ENCODE measurements at places on chromosomes 5 and 9.

GRCh38 chr5:42638972-42639371 lies 117.6 kb upstream of the CCDC152 start:
- no peak for DNase-seq

- DNase-seq: no peak
These were observed 239.6 kb upstream of the NREP start for GRCh38 chr5:111996574-111996973.

GRCh38 chr9:124617477-124618141 lies 110.4 kb upstream of the NR5A1 start:
- peak; percentile 34 for DNase-seq

DNA sequence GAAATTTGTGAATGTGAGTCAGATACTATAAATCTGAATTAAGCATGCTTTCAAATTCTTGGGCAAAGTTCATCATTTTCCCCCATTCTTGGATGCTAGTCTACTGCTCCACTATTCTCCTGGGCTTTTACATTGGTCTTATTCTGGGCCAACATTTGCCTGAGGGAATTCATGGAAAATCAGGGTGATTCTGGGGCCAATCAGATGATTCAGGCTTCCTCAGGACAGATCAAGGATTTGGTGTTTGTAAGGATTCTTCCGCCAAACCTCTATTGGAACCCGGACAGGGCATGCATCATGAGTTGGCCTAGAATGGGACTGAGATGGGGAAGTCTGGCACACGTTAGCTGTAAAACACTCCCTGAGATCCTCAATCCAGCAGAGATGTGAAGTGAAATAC lies 113.8 kb downstream of the MEF2C start:
- no peak for DNase-seq

GRCh38 chr5:150901446-150901845 lies 3.3 kb downstream of the ZNF300 start:
- no peak for DNase-seq

DNA sequence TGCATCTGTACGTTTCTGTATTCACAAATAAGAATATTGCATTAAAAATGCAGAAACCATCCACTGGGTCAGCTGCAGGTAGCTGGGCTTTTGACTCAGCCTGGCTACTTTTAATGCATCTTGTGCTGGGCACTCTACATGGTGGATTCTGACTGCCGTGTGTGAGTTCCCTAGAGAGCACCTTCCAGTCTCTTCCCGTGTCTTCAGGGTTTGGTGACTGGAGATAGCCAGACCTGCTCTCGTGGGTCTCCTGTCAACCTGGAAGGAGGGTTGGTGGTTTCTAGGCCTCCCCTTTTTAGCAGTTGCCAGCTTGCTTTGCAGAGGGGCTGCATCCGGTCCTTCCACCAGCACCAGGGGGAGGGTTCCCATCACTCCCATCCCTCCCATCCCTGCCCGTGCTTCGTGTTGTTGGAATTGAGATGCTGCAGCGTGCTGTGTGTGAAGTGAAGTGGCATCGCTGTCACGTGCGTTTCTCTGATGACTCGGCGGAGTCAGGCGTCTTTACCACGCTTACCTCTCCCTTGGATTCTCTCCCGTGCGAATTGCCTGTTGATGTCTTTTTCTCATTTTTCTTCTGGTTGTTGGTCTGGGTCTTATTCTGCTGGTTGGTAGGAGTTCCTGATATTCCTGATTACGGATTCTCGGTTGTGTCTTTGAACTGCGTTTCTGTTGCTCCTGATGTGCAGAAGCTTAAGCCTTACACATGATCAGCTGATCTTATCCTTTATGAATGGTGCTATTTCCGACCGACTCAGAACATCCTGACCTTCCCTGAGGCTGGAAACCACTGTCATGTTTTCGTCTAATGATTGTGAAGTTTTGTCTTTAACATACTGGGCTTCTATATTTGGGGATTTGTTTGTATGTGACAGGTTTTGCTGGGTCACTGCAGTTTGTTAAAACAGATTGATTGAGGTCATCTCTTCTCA lies 16.9 kb downstream of the FBXW5 start:
- no peak for DNase-seq

DNA sequence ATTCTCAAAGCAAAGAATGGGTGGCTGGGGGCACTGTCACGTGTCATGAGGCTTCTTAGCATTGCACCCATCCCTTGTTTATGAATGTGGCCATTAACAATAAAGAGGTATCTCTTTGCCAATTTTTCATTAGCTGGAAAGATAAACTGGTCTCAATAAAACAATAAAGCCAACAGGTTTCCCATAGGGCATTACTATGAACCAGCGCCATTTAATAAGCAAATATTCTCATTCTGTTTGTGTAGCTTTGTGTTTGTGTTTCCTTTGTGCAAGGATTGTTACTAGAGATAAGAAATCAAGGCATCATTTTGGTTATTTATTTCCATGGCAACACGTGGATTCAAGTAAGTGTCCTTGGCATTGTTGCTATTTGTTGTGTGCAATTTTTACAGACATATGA lies 37.6 kb upstream of the CAST start:
- no peak for DNase-seq

- peak; percentile 73 for DNase-seq
These were observed at the start of gene FER for GRCh38 chr5:108747774-108748400. Gene FER (plus strand): TSS chr5:108747897. CDS start chr5:108798183, 50,286 bp downstream.

DNA sequence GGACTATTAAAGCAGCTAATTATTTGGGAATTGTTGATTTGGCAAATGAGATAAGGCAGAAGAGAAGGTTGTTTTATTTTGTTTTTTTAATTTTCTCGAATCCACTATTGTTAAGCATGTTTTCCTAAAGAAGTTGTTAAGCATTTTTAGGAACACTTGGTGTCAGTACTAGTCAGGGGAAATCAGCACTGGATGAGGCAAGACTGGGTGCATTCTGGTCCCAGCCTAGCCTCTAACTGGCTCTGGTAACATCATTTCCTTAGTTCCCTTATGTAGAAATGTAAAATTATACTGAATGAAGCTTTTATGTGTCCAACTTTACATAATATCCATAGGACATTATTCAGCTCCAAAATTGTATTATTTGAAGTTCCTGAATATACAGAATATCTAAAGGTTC lies 196.1 kb downstream of the PCSK5 start:
- DNase-seq: no peak

- no peak for DNase-seq
These were observed 19.4 kb upstream of the FABP6 start for GRCh38 chr5:160209917-160210316.

DNA sequence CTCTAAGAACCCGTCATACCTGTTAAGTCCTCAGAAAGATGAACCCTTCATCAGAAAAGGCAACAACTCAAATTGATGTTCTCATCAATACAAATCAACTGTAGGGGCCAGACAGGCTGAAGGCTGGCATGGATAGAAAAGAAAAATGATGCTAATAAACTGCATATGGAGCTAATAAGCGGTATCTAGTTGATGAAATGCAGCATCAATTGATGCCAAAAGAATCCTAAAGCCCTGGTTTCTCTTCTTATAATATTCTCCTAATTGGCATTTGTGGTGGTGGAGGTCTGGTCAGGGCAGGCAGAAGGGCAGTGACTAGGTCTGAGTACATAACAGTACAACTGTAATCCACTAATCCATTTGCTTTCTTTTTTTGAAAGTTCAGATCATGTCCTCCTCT lies 322.5 kb downstream of the SPOCK1 start:
- no peak for DNase-seq

DNA sequence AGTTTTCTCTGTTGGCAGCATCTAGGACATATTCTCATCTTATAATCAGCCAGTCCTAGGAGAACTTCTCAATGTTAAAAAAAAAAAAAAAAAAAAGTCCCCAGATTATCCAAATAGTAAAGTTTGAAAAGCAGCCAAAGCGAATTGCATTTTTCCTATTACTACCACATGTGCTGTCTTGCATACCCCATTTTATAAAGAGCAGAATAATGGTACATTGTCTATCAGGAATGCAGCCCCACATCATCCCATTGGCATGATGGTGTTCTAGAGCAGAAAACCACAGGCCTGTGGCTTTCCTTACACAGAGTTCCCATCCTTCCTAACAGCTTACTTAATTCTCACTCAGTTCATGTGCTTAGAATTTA lies 381.6 kb downstream of the TMEM38B start:
- DNase-seq: no peak

DNA sequence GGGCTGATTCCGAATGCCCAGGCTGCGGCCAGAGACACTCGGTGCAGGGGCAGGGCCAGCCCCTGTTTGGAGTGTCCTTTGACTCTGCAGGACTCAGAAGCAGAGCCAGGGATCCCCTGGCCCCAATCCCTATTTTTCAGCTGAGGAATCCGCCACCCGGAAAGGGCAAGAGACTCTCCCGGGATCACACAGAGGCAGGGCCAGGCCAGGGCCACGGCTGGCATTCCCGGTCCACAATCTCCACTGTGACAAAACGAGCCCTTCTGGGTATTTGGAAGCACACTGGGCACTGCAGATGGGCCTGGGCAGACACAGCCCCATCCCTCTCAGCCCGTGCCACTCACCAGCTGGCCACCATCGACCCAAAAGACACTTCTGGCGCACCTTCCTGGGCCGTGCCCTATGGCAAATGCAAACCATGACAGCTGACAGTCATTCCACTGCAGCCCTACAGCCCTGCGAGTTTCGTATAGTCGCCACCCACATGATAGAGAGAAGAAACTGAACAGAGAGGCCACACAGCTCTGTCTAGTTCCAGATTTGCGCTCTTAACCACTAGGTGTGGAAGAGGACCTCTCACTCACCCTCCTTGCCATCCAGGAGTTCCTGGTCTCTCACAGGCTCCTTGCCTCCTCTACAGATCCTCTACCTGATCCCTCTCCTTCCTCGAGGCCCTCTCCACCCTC lies 13.3 kb downstream of the NR5A1 start:
- no peak for DNase-seq

GRCh38 chr5:160486573-160486972 lies 64.9 kb downstream of the PTTG1 start:
- peak; percentile 68 for DNase-seq

GRCh38 chr9:136079916-136080246 lies 15.2 kb downstream of the NACC2 start:
- DNase-seq: no peak

- no peak for DNase-seq
These were observed 681.8 kb downstream of the SEMA5A start for GRCh38 chr5:8864053-8864452.

GRCh38 chr5:111628901-111629300 lies 116.6 kb upstream of the STARD4 start:
- no peak for DNase-seq

DNA sequence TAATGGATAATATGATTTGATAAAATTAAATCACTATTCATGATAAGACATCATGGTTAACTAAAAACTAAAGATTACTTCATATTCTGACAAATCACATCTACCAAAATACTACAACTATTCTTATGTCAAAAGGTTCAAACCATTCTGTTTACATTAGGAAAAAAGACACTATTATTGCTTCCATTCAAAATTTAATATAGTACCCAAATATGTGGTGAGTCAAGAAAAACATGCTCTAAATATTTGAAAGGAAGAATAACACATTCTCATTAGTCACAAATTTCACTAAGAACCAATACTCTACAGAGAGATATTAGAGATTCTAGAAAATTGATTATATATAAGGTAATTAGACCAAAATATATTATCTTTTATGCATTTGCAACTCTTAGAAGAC lies 234.0 kb downstream of the TMEM232 start:
- no peak for DNase-seq

- DNase-seq: no peak
These were observed 31.3 kb downstream of the OR2V1 start for GRCh38 chr5:181099602-181100086.

DNA sequence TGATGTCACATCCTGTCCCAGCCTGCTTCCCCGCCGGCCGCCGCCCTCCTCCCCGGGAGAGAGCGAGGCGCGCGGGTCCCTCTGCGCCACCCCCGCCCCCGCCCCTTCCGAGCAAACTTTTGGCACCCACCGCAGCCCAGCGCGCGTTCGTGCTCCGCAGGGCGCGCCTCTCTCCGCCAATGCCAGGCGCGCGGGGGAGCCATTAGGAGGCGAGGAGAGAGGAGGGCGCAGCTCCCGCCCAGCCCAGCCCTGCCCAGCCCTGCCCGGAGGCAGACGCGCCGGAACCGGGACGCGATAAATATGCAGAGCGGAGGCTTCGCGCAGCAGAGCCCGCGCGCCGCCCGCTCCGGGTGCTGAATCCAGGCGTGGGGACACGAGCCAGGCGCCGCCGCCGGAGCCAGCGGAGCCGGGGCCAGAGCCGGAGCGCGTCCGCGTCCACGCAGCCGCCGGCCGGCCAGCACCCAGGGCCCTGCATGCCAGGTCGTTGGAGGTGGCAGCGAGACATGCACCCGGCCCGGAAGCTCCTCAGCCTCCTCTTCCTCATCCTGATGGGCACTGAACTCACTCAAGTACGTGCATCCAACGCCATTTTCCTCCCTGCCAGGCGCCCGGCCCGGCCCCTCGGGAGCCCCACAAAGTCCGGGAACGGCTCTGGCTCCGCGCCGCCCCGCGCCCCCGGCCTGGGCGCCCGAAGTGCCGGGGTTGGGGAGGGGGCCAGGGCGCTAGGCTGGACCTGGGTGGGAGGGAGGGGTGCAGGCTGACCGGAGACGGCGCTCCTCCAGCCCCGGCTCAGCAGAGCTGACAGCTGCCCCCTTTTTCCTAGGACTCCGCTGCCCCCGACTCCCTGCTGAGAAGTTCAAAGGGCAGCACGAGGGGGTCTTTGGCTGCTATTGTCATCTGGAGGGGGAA lies 12.0 kb upstream of the OLFM1 start:
- DNase-seq: no peak

GRCh38 chr5:87845734-87846133 lies 422.9 kb downstream of the TMEM161B start:
- no peak for DNase-seq

- no peak for DNase-seq
These were observed 88.9 kb upstream of the CACNA1B start for GRCh38 chr9:137788561-137789294.

DNA sequence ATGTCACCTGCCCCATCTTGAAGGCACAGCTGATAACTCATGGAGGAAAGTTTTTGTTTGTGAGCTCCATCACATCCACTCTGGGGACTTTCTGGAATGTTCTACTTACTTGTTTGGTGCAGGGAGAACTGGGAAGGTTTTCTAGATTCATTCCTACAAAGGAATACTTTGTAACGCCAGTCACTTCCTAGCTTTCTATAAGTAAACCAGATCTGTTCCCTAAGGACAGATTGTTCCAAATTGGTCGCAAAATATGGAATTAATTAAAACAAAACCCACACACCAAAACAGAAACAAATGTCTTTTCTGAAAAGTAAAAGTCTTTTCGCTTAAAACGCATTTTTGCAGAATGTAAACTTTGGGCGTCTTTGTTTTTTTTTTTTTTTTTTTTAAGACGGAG lies 167.6 kb downstream of the PDZD2 start:
- no peak for DNase-seq

DNA sequence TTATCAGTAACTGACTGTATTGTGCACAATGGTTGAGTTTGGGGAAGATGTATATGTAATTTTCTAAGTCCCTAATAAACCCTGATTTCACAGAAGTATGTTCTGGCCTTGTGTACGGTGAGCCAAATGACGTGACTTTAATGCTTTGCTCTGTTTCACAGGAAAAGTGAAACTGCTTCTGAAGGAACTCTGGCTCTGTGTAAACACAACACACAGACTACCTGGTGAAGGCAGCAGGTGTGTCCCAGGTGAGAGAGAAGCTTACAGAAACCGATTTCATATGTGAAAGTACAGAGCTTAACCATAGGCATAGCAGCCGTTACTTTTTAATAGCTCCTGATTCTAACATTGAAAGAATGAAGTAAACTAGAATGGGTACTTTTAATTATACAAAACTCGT lies 31.9 kb downstream of the ICE1 start:
- no peak for DNase-seq

All from CD4-positive, alpha-beta memory T cell (primary cell).